Psoas muscle (tissue), 8 donors: ENCODE measurements at places on chromosomes 4 and X.

DNA sequence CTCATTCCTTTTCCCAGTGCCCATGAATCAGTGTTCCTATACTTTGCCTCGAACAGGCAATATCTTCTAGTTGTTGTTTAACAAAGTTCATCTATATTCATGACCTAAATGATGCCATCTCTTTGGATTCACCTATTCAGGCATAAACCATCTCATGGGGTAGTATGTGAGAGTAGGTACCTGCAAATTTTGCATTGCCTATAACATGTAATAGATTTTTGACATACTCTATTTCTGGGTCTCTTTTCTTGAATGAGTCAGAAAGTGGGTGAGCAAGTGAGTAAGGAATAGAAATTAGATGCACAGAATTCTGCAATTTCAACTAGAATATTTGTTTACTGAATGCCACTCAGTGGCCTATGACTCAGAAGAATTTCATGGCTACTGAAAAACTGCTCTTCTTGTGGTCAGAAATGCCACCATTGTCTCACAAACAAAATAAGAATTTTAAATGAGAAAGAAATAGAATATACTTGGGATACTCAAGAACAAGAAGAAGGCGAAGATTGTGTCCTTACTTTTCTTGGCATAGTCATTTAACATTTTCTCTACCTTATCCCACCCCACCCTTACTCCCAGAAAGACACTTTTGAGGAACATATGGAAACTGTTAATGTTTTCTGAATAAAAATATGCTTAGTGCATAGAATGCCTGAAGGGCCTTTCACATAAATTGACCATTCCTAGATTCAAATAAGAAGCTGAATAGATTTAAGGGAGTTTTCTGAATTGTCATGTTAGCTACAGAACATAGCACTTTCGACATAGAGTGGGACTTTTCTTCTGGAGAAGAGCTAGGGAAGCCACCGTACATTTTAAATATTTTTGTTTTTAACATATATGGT lies 86.8 kb downstream of the HHIP start:
- no peaks in the 10 kb centered on the region for H3K27me3 ChIP-seq
- no peaks in the 10 kb centered on the region for H3K36me3 ChIP-seq
- H3K4me3 ChIP-seq: no peak overlapping the region
- no peaks in the 10 kb centered on the region for H3K4me1 ChIP-seq
- no peak overlapping the region for H3K27ac ChIP-seq

DNA sequence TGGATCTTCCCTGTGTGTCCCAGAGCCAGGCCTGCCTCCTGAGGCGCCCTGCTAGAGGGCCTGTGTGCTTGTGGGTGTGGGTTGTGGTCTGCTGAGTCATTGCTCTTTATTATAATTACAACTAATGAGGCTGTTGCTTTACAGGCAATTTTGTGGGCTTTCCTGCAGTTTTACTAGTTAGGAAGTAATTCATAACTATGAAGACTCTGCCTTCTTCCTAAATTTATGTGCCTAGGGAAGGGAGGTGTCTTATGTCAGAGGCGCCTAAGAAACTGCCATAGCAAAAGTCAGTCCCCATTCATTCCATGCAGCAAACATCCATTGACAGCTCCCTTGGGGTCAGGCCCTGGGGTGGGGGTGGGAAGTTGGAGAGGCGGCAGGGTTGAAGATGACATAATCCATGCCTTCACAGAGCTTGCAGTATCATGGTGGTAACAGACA lies 359.2 kb downstream of the IDS start:
- no peak overlapping the region for H3K27ac ChIP-seq
- DNase-seq: no peak
- H3K4me1 ChIP-seq: no peaks in the 10 kb centered on the region
- H3K4me3 ChIP-seq: no peak overlapping the region
- no peaks in the 10 kb centered on the region for H3K27me3 ChIP-seq
- H3K36me3 ChIP-seq: no peaks in the 10 kb centered on the region

DNA sequence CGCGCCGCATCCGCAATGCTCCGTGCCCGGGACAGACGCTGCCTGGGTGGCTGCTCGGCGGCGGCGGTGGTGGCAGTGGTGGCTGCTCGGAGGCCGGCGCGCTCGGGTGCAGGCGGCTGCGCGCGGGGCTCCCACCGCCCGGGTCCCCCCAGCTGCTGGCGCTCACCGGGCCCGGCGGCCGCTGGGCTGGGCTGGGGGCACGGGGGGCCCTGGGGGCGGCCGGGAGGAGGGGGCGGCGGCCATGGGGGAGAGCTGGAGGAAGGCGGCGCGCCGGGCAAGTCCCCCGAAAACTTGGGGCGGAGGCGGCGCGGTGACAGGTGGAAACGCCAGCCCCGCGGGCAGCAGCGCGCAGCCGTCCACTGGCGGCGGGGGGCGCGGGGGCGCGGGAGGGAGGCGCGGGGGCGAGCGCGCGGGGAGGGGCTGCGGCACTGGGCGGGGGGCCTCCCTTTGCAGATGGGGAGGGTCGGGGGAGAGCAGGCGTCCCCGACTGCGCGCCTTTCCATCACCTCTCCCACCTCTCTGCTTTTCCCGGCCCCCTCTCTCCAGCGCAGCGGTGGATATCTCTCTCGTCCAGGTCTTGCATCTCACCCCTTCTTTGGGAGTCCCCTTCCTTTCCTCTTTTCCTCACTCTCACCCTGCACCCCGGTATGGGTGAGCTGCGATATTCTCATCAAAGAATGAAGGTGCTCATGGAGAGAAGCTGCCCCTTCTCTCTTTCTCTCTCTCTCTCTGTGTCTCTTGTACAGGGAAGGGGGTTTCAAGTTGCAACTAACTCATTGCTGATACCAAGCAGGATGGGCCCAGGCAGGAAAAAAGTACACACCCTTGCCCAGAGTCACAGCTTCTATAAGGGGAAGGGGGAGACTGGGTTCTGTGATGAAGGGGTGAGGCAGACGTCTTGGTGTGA lies 83.7 kb upstream of the DHRSX start:
- no peak for DNase-seq
- H3K4me1 ChIP-seq: no peaks in the 10 kb centered on the region
- no peak overlapping the region for H3K27ac ChIP-seq
- no peaks in the 10 kb centered on the region for H3K36me3 ChIP-seq
- peaks cover 6% of the 10 kb centered on the region for H3K27me3 ChIP-seq

- H3K36me3 ChIP-seq: no peaks in the 10 kb centered on the region
- no peaks in the 10 kb centered on the region for H3K27me3 ChIP-seq
- peak overlapping the region; percentile 97 for H3K27ac ChIP-seq
- peaks cover 8% of the 10 kb centered on the region for H3K4me1 ChIP-seq
- H3K4me3 ChIP-seq: peak overlapping the region; percentile 85
Observed at GRCh38 chr4:128810331-128810870, 901 bp downstream of the JADE1 start.

GRCh38 chr4:65340382-65341109 lies 329.7 kb downstream of the EPHA5 start:
- no peak for DNase-seq
- H3K4me1 ChIP-seq: no peaks in the 10 kb centered on the region
- H3K27ac ChIP-seq: no peak overlapping the region
- H3K36me3 ChIP-seq: no peaks in the 10 kb centered on the region

GRCh38 chrX:39755143-39756032 lies 342.4 kb downstream of the BCOR start:
- H3K27ac ChIP-seq: peak overlapping the region; percentile 48
- no peak overlapping the region for H3K4me3 ChIP-seq
- peak; percentile 88 for DNase-seq
- H3K4me1 ChIP-seq: peaks cover 14% of the 10 kb centered on the region
- no peaks in the 10 kb centered on the region for H3K27me3 ChIP-seq

- H3K4me1 ChIP-seq: no peaks in the 10 kb centered on the region
- no peaks in the 10 kb centered on the region for H3K27me3 ChIP-seq
- H3K36me3 ChIP-seq: no peaks in the 10 kb centered on the region
- no peak overlapping the region for H3K4me3 ChIP-seq
Observed at GRCh38 chr4:100493756-100494155, 24.1 kb downstream of the EMCN start.

DNA sequence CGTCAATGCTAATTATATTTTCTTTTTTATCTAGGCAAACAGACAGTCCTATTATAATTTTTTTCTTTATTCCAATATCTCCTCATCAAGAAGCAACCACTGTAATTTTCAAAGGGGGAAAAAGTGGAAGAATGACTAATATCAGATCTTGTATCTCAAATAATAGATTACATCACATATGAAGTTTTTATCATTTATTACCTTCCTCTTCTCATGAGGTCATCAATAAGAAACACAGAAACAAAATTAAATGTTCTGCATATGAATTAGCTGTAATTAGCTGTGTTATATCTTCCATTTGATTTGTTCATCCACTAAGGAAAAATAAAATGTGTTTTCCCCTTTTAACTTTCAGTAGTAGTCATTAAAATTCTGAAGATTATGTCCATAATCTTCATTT lies 14.3 kb downstream of the PRSS12 start:
- no peaks in the 10 kb centered on the region for H3K27me3 ChIP-seq
- no peak for DNase-seq
- H3K27ac ChIP-seq: no peak overlapping the region
- H3K36me3 ChIP-seq: no peaks in the 10 kb centered on the region
- H3K4me3 ChIP-seq: no peak overlapping the region
- no peaks in the 10 kb centered on the region for H3K4me1 ChIP-seq

- H3K4me1 ChIP-seq: no peaks in the 10 kb centered on the region
- H3K4me3 ChIP-seq: no peak overlapping the region
Observed at GRCh38 chr4:152273343-152273742, 262.5 kb downstream of the FBXW7 start.

DNA sequence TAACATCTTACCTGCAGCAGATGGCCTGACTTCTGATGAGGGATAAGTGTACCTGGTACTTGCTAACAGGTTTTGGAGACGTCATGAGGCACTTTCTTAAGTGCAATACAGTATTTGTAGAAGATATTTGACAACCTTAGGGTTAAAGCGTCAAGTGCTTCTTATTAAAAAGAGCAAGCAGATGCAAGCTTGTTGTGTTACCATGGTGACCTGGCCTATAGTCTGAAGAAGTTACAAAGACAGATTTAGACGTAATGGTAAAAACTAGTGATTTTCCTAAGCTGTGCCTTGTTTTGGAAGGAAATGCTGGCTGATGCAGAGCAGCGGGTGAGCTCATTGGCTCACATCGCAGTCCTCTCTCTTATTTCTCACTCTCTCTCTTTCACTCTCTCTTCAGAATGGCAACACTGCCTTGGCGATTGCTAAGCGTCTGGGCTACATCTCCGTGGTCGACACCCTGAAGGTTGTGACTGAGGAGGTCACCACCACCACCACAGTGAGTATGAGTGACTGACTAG lies 243.6 kb downstream of the ANK2 start:
- no peaks in the 10 kb centered on the region for H3K27me3 ChIP-seq
- H3K36me3 ChIP-seq: peaks cover 3% of the 10 kb centered on the region
- H3K4me1 ChIP-seq: no peaks in the 10 kb centered on the region
- H3K27ac ChIP-seq: peak overlapping the region; percentile 5
- no peak for DNase-seq
- H3K4me3 ChIP-seq: peak overlapping the region; percentile 29

DNA sequence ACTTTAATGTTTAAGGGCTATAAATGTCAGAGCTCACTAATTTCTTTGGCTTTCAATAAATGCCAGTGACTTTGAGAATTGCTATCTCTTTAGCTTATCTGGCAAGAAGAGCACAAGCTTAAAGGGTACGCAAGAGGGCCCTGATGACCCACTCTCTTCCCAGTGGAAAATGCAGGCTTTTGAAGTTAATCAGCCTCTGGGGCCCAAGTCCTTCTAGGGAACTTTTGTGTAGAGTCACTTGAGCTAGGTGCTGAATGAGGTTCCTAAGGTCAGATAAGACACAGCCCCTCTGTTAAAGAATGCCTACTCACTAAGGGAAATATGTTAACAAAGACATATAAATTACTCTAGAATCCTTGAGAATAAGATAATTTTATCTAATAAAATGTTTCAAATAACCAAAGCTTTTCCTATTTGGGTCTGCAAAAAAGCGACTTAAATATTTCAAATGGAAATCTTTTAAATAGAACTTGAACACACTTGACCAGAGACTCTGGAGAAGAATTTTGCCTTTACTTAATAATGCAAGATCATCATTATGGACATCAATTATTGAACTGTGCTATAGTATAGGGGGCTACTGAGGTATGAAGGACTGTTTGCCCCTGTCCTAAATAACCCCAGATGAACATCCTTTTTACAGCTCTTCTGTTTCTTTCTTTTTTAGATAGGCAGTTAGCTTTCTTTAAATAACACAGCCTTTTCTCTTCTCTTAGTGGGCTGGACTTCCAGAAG lies 430.1 kb downstream of the GBA3 start:
- no peaks in the 10 kb centered on the region for H3K27me3 ChIP-seq
- H3K4me3 ChIP-seq: no peak overlapping the region
- H3K4me1 ChIP-seq: no peaks in the 10 kb centered on the region

GRCh38 chr4:70943114-70943513 lies 40.9 kb downstream of the MOB1B start:
- H3K4me1 ChIP-seq: no peaks in the 10 kb centered on the region
- no peak for DNase-seq
- H3K27me3 ChIP-seq: no peaks in the 10 kb centered on the region
- H3K36me3 ChIP-seq: no peaks in the 10 kb centered on the region
- no peak overlapping the region for H3K27ac ChIP-seq

DNA sequence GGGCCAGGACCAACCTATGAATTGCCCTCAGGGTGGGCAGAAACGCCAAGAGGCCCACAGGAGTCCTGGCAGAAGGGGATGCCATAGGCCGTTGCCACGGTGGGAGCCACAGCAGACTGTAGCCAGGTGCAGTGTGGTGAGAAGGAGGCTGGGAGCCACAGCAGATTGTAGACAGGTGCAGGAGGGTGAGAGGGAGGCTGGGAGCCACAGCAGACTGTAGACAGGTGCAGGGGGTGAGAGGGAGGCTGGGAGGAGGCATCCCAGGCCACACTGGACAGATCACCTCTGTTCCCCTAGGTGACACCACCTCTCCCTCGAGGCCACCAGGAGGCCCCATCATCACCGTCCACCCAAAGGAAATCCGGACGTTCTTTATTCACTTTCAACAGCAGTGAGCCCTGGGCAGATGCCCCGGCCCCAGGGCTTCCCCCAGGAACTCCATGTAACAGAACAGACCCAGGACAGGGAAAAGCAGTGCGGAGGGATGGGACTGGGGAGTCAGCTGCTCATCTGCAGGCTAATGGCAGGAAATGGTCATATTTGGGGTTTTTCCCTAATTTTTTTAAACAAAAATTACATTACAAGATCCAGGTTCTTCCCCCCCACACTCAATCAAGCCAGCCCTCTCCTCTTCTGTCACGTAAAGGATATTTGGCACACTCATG lies 19.5 kb upstream of the MRFAP1 start:
- H3K36me3 ChIP-seq: no peaks in the 10 kb centered on the region
- H3K4me1 ChIP-seq: no peaks in the 10 kb centered on the region
- no peak overlapping the region for H3K27ac ChIP-seq
- H3K4me3 ChIP-seq: no peak overlapping the region
- no peaks in the 10 kb centered on the region for H3K27me3 ChIP-seq

- no peak for DNase-seq
- H3K4me1 ChIP-seq: peaks cover 17% of the 10 kb centered on the region
- no peaks in the 10 kb centered on the region for H3K36me3 ChIP-seq
- peak overlapping the region; percentile 81 for H3K27ac ChIP-seq
- H3K27me3 ChIP-seq: no peaks in the 10 kb centered on the region
- H3K4me3 ChIP-seq: no peak overlapping the region
Observed at GRCh38 chr4:151641167-151641566, 119.6 kb downstream of the GATB start.

GRCh38 chr4:76488455-76488854 lies 53.4 kb downstream of the SHROOM3 start:
- DNase-seq: no peak
- no peaks in the 10 kb centered on the region for H3K27me3 ChIP-seq
- H3K4me1 ChIP-seq: no peaks in the 10 kb centered on the region
- H3K4me3 ChIP-seq: no peak overlapping the region
- no peaks in the 10 kb centered on the region for H3K36me3 ChIP-seq
